ENCODE measurements at places on chromosomes 5 and 9. TPM values are rescaled to one million over a fixed set of nuclear protein-coding genes. Genes with fewer than 3 reads are reported as not detected.

PCDHB8 gene
- 0.09 TPM for total RNA-seq

SHC3 gene
- total RNA-seq = 8.0 TPM

GRM6 gene
- not detected for total RNA-seq

POU5F2 gene
- 1.2 TPM for total RNA-seq

SCGB3A1 gene
- 2.1 TPM for total RNA-seq

FOXE1 gene
- total RNA-seq = 17.4 TPM

TAF11L10 gene
- total RNA-seq = not detected

CFAP77 gene
- not detected for total RNA-seq

NXNL2 gene
- 0.76 TPM for total RNA-seq

HDAC3 gene
- 60.8 TPM for total RNA-seq

LAMC3 gene
- 1.4 TPM for total RNA-seq

MCIDAS gene
- total RNA-seq = not detected

SARDH gene
- 0.26 TPM for total RNA-seq

VCAN gene
- total RNA-seq = 6.7 TPM

DNM1 gene
- total RNA-seq = 1.9 TPM

TGFBI gene
- total RNA-seq = 9.2 TPM

ADRA1B gene
- total RNA-seq = not detected

MLANA gene
- not detected for total RNA-seq

FOXI1 gene
- not detected for total RNA-seq
